Suppressor macrophage treated with lipopolysaccharide for 1 hour (primary cell): ENCODE measurements at places on chromosomes 3 and 15.

- DNase-seq, result no peak
Measured at GRCh38 chr15:34721802-34722438, 32.9 kb downstream of the GJD2 start.

GRCh38 chr3:76859596-76859995, 180.3 kb upstream of the ROBO2 start:
- no peak for DNase-seq

GRCh38 chr3:151329363-151329762, at the start of gene P2RY13:
Gene P2RY13 (minus strand): TSS chr3:151329549. CDS start chr3:151329528, 21 bp downstream.
- DNase-seq, result peak; percentile 36

DNA sequence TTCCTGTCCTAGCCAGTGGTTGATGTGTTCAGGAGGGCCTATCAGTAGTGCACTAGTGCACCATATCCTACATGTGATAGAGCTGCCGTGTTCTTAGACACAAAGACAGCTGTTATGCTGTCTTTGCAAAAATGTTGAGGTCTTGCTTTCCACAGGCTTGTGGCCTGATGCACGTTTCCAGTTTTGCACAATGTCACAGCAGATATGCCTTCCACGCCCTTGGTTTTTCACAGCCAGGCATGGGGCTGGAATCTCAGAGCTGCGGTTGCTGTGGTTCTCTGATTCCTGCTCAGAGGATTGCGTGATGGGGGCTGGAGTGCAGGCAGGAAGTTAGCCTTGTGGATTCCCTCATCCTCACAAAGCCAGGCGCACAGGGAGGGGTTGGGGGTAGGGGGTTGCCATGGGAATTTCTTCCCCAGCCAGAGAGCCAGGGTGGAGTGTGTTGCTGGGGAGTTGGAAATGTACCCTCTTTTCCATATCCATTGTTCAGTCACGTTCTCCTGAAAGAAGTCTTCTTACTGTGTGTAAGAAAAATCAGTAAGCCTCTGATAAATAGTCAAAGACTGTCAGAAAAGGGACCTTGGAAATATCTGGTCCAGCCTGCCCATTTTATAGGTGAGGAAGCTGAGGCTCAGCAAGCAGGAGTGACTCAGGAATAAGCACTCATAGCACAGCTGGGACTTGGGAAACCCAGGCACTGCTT, 79.4 kb downstream of the SMAD3 start:
- DNase-seq, result peak; percentile 83

GRCh38 chr3:133521946-133522345, 51.5 kb upstream of the CDV3 start:
- DNase-seq, result peak; percentile 72

DNA sequence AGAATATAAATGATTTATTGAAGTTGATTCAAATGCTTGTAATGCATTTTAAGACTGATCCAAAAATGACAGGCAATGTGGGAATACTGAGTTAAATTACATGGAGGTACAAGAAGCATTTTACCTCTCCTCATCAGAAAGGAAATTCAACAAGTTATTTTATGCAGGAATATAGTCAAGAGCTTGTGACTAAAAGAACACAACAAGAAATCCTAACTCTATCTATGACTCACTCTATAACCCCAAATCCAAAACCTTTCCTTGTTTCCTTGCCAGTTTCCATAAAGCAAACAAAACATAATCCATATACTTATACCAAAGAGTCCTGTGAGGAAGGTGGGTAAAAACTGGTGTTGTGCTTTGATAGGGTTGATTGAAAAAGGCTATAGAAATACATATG, 30.8 kb downstream of the SIN3A start:
- DNase-seq, result no peak
